ENCODE measurements at places on chromosomes 11 and 22.

DNA sequence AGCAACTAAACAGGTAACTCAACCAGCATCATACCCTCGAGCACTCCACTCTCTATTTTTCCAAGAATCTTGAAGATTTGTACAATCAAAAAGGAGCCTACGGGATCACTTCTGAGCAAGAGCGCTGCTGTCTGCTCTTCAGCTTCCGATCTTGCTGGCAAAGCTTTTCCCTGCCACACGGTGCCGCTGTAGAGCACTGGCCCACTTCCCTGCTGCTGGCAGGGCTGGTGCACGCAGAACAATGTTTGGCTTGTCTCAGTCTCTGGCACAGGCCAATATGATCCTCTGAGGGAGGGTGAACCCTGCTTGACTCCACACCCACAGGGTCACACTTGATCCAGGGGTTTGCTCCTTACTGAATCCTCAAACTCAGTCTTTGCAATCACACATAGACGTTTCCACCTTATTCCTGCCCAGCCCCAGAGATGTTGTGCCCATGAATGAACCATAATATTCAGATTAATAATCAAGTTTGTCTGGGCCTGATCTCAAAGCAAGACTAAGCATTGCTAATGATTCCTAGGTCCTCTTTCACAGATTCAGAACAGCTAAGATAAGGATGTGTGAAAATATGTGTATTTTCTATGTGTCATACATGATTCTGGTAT, 536.6 kb downstream of the SOX6 start:
- no peak for DNase-seq

GRCh38 chr22:23067691-23068090, 2.6 kb upstream of the GNAZ start:
- no peak for DNase-seq

GRCh38 chr11:19279451-19279850, 38.7 kb upstream of the E2F8 start:
- no peak for DNase-seq

DNA sequence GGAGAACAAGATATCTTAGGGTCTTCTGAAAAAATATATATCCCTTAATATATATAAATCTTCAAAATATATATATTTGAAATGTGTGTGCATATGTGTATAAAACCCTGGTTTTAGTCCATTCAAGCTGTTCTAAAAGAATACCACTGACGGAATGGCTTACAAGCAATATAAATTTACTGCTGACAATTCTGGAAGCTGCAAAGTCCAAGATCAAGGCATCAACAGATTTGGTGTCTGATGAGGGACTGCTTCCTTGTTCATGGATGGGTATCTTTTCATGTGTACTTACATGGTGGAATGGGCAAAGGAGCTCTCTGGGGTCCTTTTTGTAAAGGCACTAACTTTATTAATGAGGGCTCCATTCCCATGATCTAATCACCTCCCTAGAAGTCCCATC, 6.8 kb downstream of the NXPE2 start:
- no peak for DNase-seq

DNA sequence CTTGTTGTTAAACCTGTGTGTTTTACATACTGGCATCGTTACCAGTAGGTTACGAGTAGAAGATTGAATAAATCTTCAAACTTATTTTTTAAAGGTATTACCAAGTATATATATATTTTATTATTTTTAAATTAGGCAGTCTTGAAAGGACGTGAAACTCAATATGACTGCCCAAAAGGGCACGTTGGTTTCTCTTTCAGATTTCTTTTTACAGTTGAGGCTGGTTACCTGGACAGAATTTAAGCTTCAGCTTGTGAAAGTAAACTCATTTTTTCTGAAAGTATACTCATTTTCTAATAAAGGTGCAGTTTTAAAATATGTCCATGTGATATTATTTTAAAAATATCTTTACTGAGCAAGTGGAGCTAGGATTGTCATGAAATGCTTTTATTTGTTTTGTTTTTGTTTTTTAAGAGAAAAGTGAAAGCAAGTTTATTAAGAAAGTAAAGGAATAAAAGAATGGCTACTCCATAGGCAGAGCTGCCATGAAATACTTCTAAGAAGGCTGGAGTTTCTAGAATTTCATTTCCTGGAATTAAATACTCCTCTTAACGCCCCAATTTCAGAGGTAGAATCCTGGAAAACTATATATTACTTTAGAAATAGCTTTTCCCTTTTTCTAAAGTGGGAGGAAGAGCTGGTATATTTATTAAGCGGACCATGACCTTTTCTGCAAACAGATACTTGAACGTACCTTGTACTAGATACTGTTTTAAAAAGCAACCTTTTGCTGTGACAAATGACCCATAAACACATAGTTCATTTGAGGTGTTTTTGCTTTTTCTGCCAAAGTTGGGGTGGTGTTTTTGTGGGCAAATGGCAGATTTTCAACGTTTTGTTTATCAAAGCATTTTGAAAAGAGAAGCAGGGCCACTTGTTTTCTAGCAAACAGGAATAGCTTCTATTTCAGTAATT, 1.9 kb downstream of the FBXO7 start:
- no peak for DNase-seq
